ENCODE measurements at places on chromosomes 2 and 18. TPM values are rescaled to one million over a fixed set of nuclear protein-coding genes. Genes with fewer than 3 reads are reported as not detected.

GRCh38 chr2:187264612-187265011, 183.4 kb downstream of the CALCRL start:
- DNase-seq = no peak

DNA sequence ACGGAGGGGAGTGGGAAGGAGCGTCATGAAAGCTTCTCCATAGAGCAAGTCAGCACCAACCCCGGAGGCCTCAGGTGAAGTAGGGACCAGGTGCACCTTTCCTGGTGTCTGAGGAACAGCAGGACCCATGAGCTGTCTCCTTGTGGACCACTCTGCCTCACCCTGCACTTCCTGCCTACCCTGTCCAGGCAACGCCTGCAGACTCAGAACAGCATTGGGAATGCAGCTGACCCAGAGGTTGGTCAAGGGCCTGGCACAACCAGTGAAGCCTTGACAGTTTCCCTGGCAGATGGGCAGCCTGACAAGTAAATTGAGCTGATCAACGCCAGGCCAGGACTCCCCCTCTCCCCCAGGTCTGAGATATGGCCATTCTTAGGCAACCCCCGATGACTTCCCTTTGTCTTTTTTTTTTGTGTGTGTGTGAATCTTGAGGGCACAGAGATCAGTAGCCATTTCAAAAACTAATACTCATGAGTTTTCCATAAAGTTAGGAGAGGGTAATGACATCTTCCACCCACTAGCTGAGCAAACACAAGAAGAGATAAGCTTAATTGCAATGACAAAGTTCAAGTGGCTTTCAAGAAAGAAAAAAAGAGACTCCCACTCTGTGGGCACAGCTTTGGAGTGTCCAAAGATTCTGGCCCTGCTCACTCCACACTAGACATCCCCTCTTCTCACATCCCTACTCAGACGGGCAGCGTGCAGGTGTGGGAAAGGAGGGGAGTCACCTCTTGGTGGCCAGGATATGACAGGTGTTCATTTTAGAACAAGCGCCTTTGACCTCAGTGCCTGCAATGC, 3.5 kb upstream of the FABP1 start:
- DNase-seq = no peak

Gene CFAP65
- not detected for total RNA-seq

GRCh38 chr2:102273619-102274211, 37.6 kb upstream of the IL1RL1 start:
- DNase-seq = no peak

DNA sequence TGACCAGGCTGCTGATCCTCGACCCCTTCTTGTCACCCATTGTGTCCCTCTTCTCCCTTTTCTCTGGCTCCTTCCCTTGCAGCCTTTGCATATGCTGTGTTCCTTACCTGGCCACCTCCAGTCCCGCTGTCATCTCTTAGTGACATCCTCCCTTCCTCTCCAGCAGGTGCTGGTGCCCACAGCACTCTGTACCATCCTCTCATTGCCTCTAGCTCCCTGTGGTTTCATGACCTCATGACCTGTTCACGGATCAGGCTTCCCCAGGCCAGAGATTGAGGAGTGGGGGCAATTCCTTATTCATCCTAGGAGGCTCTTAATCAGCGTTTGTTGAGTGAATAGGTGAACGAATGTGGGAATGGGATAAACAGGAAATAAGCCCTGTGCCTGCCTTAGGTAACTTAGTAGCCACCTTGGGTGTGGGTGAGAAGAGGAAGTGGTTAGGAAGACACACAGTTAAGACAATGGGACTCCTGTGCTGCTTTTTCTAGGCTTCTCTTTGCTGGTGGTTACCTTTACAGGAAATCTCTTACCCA, 35.5 kb downstream of the ITGA6 start:
- no peak for DNase-seq

DNA sequence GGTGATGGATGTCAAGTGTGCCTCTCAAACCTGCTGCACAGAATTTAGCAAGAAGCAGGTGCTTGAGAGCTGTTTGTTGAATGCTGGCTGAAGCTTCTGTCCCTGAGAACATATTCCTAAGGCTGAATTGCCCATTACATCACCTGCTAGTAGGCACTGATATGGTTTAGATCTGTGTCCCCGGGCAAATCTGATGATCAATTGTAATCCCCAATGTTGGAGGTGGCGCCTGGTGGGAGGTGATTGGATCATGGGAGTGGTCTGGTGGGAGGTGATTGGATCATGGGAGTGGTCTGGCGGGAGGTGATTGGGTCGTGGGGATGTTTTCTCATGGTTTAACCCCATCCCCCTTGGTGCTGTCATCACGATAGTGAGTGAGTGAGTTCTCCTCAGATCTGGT, 128.0 kb downstream of the HRH4 start:
- DNase-seq = no peak

GRCh38 chr2:203500951-203501350, 34.1 kb downstream of the RAPH1 start:
- no peak for DNase-seq

GRCh38 chr2:110848519-110849030, 116.2 kb downstream of the ACOXL start:
- no peak for DNase-seq

Gene MGAT5
- 33.3 TPM for total RNA-seq

DNA sequence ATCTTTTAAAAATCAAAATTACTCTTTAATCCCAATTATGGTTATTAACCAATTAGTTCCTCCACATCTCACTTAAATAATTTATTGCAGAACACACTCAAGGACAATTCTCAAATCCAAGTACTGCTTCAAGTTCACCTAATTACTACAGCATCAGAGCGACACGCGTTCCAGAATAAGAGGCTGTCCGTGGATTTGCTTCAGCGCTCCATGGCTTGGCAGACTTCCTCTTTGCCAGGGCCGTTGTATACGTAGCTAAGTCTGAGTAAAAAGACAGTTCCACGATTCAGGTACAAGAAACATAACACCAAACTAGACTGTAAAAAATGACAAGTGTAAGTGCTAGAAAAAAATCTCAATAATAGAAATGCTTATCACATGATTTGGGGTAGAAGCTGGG, 153.2 kb upstream of the MYT1L start:
- DNase-seq = no peak

GRCh38 chr2:117693154-117693553, 121.3 kb upstream of the DDX18 start:
- DNase-seq = no peak

Gene IL1A
- 2.2 TPM for total RNA-seq

GRCh38 chr2:11949732-11950523, 203.5 kb downstream of the LPIN1 start:
- no peak for DNase-seq

GRCh38 chr2:241177526-241178334, 10.7 kb upstream of the ANO7 start:
- DNase-seq = no peak

All from omental fat pad (tissue), 4 donors.